ENCODE measurements at places on chromosomes 5 and 9.

- peak; percentile 14 for DNase-seq
Observed at GRCh38 chr5:64144425-64145215, 21.0 kb upstream of the RNF180 start.

GRCh38 chr9:32455738-32456137 lies 70.3 kb downstream of the RIGI start:
- DNase-seq: no peak

- no peak for DNase-seq
Observed at GRCh38 chr5:179279347-179280094, 65.7 kb downstream of the ADAMTS2 start.

DNA sequence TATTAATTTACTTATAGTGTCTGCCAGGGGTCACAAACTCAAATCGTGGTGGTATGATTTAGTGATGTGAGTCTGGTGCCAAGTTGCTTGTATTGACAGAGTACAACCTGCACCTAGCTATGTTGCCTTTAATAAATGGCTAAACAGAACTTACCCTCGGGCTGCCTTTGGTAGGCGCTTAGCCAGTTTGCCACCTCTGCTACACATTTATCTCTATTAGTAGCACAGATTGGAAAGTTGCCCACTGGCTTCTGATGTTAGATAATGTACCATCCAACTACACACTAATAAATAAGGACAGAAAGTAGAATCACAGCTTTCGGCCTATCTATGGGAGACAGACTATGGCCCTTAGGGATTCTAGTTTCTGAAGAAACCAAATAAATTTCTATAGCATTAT lies 368.4 kb downstream of the MAN2A1 start:
- no peak for DNase-seq

DNA sequence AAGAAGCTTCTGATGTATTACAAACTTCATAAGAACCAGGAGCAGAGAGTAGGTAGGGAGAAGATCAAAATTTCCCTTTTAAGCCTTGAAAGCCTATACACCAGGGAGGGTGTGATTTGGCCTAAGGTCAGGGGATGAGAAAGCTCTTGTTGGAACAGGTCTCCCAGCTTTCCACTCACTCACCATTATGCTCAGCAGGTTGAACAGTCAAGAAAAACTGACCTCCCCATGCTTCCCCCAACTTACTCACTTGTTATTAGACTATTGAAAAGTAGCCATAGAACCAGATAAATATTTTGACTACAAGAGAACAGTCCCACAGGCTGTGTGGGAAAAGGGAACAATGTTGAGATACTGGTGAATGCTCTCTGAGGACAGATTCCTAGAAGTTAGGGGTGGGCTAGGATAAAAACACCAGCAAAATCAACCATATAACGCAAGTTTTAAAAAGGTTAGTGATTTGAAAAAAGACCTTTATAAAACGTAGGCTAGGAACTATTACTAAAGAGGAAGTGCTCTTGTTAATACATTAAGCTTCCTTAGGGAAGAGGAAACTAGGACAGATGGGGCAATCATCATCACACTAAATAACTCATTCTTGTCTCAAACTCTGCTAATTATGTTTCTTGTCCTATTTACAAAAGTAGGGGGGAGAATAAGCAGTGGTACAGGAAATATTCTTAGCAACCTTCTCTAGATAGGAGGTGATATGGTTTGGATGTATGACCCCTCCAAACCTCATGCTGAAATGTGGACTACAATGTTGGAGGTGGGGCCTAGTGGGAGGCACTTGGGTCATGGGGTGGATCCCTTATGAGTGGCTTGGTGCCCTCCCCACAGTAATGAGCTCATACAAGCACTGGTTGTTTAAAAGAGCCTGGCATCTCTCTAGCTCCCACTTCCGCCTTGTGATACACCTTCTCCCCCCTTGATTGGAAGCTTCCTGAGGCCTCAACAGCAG lies 31.0 kb downstream of the PCDHGC5 start:
- DNase-seq: no peak

DNA sequence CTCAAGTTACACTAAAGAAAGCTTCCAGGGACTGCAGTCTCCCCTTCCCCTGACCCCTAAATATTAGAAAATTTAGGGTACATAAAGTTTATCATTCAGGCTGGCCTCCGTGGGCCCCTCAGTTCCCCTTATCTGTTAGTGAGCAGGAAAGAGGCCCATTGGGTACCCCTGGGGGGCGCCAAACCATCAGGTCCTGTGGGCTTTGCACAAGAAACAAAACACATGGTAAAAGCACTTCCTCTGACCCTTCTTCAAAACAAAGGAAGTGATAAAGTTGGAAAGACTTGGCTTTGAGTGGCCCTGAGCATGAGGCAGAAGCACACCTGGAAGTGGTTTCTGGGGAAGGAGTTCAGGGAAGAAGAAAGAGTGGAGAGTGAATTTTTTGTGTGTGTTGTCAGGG lies 213.0 kb downstream of the SMARCA2 start:
- peak; percentile 27 for DNase-seq

GRCh38 chr5:167488371-167488770 lies 803.1 kb upstream of the WWC1 start:
- DNase-seq: peak; percentile 70

- DNase-seq: no peak
Observed at GRCh38 chr9:13598738-13599137, 319.2 kb upstream of the MPDZ start.

- no peak for DNase-seq
Observed at GRCh38 chr5:59275170-59275509, 618.4 kb downstream of the PDE4D start.

GRCh38 chr5:102845041-102845440 lies 89.9 kb downstream of the PAM start:
- no peak for DNase-seq

DNA sequence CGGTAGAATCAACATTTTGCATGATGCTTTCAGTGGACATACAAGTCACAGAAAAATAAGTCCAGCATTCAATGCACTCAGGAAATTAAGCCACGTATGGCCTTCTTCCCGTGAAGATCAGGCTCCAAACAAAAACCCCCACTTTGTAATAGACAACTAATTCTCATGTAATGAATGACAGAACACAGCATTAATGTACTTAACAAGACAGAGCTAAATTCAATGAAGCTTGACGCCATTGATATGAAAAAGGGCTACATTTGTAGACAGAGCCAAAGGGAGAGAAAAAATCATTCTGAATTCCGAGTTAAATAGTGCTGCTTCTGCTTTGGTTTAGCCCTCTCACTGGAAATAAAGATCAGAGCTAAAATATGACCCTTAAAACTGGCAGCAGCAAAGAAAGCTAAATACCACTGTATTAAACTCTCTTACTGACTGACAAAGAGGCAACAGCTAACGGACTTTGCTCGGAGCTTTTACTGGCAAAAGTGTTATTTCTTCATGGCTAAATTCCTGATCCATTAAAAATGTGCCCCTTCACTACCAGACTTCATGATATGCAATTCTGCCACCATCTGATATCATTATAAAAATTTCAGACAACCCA lies 250.5 kb downstream of the BNC2 start:
- DNase-seq: no peak

GRCh38 chr9:129209580-129209979 lies 31.5 kb upstream of the IER5L start:
- no peak for DNase-seq

GRCh38 chr5:167892352-167893115 lies 398.9 kb upstream of the WWC1 start:
- DNase-seq: no peak

GRCh38 chr9:115046199-115046598 lies 71.8 kb downstream of the TNC start:
- DNase-seq: no peak

DNA sequence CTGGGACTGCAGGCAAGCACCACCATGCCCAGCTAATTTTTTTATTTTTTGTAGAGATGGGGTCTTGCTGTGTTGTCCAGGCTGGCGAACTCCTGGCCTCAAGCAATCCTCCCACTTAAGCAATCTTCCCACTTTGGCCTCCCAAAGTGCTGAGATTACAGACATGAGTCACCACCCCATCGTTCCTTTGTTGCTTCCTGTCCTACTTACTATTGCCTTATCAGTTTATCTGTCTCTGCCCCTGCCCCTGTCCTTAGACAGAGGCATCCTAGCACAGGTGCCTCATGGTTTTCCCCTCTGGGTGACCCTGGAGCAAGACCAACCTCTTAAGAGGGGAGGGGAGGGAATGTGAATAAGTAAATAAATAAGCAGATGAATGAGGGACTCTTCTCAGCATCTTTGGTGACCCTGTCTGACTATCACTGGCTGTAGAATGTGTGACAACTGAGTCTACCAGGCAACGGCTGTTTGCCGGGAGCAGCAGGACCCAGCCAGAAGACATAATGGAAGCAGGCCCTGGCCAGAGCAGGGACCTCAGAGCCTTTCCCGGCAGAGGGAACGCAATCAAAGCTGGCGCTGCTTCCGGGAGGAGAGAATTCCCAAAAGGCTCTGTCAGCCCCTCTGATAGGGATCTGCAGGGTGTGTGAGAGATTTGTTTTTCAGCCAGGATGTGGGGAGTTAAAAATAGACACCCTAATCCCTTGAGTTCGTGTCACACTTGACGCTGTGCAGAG lies 43.8 kb upstream of the DAB2IP start:
- peak; percentile 66 for DNase-seq

DNA sequence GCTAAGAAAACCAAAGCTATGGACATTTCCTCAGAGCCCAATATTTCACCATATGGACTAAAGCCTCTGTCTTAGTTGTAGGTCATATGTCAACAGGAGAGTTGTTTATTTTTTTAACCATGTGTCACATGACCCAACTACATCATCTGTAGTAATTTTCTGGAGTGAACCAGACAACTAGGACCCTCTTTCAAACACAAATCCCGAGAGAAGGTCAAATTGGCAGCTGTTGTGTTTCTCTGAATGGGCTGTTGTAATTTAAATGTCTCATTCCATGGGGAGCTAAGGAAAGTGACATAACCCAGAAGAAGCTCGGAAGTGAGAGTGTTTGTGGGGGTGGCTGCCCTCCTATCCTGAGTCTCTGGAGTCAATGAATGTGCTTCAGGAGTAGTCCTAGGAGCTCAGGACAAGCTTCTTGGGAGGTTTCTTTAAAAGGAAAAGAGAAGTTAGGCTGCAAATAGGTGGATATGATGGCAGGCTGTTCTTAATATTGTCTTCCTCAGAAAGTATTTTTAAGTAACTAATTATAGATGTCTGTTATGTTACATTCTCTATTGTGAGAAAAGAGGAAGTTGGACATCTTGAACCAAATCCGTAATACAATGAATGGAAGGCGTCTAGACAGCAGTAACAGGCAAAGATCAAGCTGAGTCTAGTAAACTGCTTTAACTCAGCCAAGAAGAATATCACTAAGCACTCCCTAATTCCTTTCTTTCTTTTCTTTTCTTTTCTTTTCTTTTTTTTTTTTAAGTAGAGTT lies 50.1 kb downstream of the TMEM167A start:
- no peak for DNase-seq

DNA sequence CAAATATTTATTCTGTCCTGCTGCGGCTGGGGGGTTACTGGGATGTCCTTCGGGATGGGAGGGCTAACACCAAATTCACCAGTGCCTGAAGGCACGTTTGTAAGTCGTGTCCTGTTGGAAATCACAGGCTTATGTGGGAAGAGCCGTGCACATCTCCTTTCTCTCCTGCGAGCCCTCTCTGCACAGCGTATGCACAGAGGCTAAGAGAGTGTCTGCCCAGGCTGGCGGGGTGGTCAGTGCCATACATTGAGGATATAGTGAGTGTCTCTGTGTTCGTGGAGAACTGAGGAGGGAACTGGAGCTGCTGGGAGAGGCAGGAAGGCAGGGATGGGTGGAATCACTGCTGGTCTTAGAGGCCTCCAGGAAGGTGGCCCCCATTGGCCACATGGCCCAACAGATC lies 110.1 kb downstream of the WNK2 start:
- no peak for DNase-seq

GRCh38 chr9:130707225-130707976 lies 13.8 kb downstream of the EXOSC2 start:
- DNase-seq: peak; percentile 56

GRCh38 chr5:89097103-89097502 lies 214.1 kb upstream of the MEF2C start:
- DNase-seq: no peak

DNA sequence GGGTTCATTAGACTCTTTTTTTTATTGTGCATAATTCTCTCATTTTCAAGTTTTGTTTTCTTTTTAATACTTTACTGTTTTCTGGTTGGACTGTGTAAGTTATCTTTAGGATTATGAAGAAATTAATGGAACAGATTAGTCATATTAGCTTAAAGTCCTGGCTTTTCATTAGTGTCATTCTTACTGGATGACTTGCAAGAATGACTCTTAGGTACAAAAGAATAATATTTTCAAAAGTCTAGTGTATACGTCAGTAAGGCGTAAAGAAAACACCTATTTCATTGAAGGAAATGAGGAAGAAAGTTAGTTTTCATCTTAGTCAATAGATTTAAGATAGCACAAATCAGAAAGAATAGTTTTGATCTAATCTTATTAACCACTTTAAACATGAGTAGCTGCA lies 20.4 kb downstream of the UHRF2 start:
- peak; percentile 69 for DNase-seq

DNA sequence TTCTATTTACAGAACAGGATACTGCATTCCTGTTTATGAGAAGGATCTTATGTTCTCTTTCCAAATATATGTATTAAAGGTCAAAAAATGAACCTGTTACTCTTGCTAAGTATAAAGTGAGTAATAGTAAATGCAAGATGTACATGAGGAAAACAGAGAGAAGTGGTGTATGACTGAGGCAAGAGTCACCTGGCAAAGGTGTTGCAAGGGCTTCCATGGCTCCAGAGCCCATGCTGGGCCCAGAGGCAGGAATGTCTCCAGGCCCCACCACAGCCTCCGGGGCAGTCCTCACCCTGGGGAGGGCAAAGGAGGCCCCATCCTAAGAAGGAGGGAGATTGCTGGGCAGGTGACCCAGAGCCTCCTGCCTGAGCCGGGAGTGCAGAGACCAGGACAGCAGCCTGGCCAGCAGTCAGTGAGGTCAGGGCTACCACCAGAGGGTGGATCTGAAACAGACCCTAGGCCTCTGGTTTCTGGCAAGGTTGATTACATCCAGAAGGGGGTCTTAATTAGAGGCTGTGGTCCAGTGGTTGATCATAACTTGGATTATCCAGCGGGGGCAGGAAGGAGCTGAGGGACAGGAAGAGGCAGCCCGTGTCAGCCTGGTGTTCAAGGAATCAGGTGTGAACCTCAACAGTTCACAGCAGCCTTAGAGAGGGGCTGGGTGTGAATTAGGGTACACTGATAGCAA lies 57.3 kb upstream of the CPLX2 start:
- no peak for DNase-seq

GRCh38 chr5:147481874-147482705 lies 27.8 kb downstream of the DPYSL3 start:
- DNase-seq: peak; percentile 85

DNA sequence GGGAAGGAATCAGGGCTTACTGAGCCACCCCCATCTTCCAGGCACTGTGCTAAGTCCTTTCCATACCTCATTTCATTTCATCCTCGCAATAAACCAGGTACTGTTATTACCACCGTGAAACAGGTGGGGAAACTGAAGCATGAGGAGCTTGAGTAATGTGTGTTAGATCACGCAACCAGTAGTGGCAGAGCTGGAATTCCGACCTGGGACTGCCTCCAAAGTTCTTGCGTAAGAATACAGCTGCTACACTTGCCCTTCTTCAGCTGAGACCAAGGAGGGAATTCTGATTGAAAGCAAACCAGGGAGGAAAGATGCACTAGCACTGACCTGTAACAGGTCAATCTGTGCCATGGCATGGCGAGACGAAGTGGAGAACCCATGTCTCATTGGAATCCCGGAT lies 113.4 kb upstream of the MSX2 start:
- DNase-seq: peak; percentile 65

- DNase-seq: no peak
Observed at GRCh38 chr5:53613536-53613935, 53.1 kb downstream of the NDUFS4 start.

All from amniotic epithelial cell (primary cell).